ENCODE measurements at places on chromosomes 5 and 9. TPM values are rescaled to one million over a fixed set of nuclear protein-coding genes. Genes with fewer than 3 reads are reported as not detected.

The SLC4A9 gene
- not detected for total RNA-seq

GRCh38 chr5:110809006-110809405, 70.2 kb downstream of the SLC25A46 start:
- no peak for DNase-seq

The PDGFRB gene
- 17.1 TPM for total RNA-seq

The IL13 gene
- total RNA-seq = not detected

The SLC6A7 gene
- not detected for total RNA-seq

DNA sequence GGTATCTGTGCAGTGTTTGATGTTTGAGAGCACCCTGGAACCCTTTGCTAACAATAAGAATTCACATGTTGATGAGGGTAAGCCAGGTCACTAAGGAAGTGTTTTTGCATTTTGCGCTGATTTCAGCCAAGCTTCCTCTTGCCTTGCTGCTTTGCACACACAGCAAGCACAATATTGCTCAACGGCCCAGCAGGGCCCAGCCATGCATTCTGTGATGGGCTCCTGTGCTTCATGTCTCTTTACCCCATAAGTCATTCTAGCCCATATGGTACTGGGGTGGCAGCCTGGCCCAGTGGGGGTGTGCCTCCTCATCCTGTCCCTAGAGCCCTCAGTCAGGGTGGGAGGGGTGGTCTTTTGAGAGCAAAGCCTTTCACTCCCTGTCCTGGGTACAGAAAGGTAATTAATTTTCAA, 481.3 kb downstream of the GADD45G start:
- DNase-seq = no peak

- DNase-seq = no peak
Measured at GRCh38 chr5:54450542-54450941, 5.0 kb upstream of the HSPB3 start.

DNA sequence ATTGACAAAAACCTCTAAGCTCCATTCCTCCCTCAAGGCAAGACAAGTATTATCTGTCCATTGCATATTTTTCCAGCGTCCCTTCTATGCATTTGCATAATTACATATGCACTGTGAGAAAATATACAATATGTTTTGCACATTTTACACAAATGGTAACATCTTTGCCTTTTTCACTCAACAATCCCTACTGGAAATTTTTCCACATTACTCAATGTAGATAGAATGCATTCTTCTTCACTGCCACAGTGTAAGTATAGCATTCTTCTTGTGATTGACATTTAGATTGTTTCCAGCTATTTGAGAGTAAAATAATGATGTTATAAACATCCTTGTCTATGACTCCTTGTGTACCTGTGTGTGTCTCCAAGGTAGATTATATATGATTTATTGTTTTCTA, 205.0 kb downstream of the SLIT3 start:
- no peak for DNase-seq

The MRPS2 gene
- total RNA-seq = 93.2 TPM

The THBS4 gene
- total RNA-seq = 2.9 TPM

The NKD2 gene
- total RNA-seq = 1.7 TPM

- no peak for DNase-seq
Measured at GRCh38 chr5:122691931-122692330, 82.9 kb upstream of the SNX2 start.
